Epithelial cell of proximal tubule (primary cell): ENCODE measurements at places on chromosomes 1 and 21.

- no peak for DNase-seq
These were observed 30.6 kb upstream of the COL6A1 start for GRCh38 chr21:45950740-45951515.

DNA sequence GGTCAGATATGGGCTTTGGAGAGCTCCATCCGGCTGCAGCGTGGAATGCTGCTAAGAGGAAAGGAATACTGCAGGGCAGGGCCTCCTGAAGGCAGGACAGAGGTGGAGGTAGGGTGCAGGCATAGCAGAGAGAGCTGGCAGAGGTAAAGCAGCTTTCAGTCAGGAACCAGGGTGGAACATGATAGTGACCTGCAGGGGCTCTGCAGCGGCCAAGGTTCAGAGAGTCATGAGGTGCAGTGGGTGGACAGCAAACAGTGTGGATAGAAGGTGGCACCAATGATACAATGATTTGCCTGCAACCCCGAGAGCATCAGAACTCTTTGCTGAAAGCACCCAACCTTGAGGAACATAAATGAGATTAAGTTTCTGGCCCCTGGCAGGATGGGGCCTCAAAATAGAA, 119.3 kb downstream of the BEND5 start:
- DNase-seq, result no peak

- DNase-seq, result no peak
These were observed 90.8 kb upstream of the CCDC190 start for GRCh38 chr1:162951553-162952315.

GRCh38 chr1:77018311-77018710, 151.0 kb downstream of the ST6GALNAC5 start:
- no peak for DNase-seq

DNA sequence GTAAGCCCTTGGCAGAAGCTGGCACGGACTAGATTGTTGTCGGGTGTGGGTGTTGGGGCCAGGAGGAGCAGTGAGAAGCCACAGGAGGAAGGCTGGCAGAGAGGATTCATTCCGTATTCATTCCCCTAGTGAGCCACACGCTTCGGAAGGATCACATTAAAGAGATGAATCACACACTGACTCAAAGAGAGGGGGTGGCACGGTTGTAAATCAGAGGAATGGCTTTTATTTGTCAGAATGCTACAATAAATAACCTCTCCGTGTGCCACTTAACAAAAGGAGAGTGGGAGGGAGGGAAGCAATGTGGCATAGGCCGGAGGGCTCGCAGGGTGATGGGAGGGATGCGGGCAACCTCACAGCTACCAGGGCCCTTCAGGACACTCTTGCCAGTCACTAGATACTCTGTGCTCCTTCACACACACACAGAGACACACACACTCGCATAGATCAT, 135.5 kb downstream of the HIVEP3 start:
- peak; percentile 72 for DNase-seq

DNA sequence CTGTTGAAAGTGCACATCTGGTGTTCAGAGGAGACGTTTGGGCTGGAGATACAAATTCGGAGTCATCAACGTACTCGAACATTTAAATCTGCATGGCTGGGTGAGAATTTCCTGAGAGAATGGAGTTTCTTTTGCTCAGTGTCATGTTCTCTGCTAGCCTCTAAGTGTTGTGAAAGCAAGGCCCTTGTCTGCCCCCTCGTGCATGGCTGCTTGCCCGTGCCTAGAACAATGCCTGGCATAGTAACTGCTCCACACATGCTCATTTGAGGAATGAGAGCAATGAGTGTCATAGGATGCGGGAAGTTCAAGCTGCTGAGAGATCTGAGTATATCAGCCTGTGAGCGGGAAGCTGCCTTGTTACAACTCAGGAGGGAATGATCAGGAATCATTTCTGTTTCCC, 171.1 kb upstream of the CSF3R start:
- DNase-seq, result no peak

GRCh38 chr21:8990326-8991087, 1530.9 kb upstream of the TPTE start:
- no peak for DNase-seq

DNA sequence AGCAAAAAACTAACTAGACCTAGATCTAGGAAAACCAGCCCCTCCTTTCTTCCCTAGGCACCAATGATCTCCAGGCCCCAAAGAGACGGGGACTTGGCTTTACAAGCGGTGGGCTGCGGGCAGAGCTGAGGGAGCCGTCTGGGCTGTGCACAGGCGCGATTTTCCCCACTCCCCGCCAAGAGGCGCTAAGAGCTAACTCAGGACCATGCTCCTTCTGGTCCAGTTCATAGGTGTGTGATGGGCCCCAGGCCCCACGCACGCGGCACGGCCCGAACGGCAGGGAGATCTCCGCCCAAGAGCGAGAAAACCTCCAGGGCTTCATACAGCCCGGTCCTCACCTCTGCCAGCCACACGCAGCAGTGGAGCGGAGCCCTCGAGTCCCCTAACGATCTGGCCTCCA, 7.5 kb upstream of the GPR153 start:
- DNase-seq, result no peak

DNA sequence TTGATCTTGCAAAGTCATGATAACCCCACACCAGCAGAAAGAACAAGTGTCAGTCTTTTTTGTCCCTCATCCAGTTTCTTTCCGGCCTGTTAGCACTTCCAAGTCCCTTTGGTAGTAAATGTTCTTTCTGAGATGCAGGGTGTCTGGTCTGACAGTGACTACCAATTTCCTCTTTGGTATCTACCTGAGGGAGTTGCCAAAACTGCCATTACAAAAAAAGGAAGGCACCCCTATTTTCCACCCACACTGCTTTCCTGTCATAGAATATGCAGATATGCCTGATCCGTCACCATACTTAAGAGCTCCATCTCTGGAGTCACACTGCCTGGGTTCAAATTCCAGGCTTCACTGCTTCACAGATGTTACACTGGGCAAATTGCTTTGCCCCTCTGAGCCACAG, 72.4 kb downstream of the ZNF281 start:
- DNase-seq, result no peak

DNA sequence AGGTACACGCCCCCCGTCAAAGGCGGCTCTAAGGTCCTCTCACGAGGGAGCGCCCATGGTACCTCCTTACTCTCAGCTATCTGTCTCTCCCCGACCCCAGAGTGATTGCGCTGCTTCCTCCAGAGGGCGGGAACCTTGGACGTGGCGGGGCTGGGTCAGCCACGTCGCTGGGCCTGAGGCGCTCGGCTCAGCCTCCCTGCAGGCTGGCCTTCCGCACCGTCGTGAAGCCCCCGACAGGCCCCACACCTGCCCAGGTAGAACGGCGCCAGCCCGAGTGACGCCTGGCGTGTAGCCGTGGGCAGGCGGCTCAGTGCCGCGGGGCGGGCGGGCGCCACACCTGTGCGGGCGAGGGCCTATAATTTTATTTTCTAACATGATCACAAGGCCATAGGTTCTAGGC, 122.2 kb upstream of the BEND5 start:
- no peak for DNase-seq

- DNase-seq, result no peak
These were observed 479 bp downstream of the SELENOF start for GRCh38 chr1:86913399-86913895.

GRCh38 chr1:197933647-197934046, 16.5 kb downstream of the LHX9 start:
- no peak for DNase-seq

GRCh38 chr1:11653101-11653860, 948 bp downstream of the FBXO2 start:
- no peak for DNase-seq
